Naive thymus-derived CD4-positive, alpha-beta T cell (primary cell): ENCODE measurements at places on chromosomes 13 and 19. TPM values are rescaled to one million over a fixed set of nuclear protein-coding genes. Genes with fewer than 3 reads are reported as not detected.

GRCh38 chr19:12806242-12807081, at the start of gene RNASEH2A:
TSS of gene RNASEH2A (plus strand) at chr19:12806584. CDS start at chr19:12806674, 90 bp downstream.
- H3K27me3 ChIP-seq, result no peaks in the 10 kb centered on the region
- peak within 1 kb of the TSS; percentile 73 for H3K4me3 ChIP-seq
- DNase-seq, result peak; percentile 86
- H3K27ac ChIP-seq, result peak within 1 kb of the TSS; percentile 70

The IRS2 gene
- total RNA-seq, result 94.9 TPM

GRCh38 chr13:98940325-98941001, 37.4 kb downstream of the DOCK9 start:
- H3K27me3 ChIP-seq, result no peaks in the 10 kb centered on the region
- DNase-seq, result no peak
- H3K4me1 ChIP-seq, result no peaks in the 10 kb centered on the region

The OR2Z1 gene
- not detected for total RNA-seq

GRCh38 chr13:83151308-83151660, 731.0 kb downstream of the SLITRK1 start:
- H3K27ac ChIP-seq, result no peak overlapping the region
- H3K27me3 ChIP-seq, result no peaks in the 10 kb centered on the region
- no peaks in the 10 kb centered on the region for H3K4me1 ChIP-seq
- H3K4me3 ChIP-seq, result no peak overlapping the region
- no peaks in the 10 kb centered on the region for H3K36me3 ChIP-seq

- H3K27ac ChIP-seq, result no peak overlapping the region
- peak; percentile 27 for DNase-seq
- H3K36me3 ChIP-seq, result no peaks in the 10 kb centered on the region
- H3K4me1 ChIP-seq, result peaks cover 5% of the 10 kb centered on the region
- H3K4me3 ChIP-seq, result peak overlapping the region; percentile 51
Measured at GRCh38 chr19:13012690-13013608, 17.7 kb downstream of the NFIX start.

The TMPRSS9 gene
- total RNA-seq, result not detected

DNA sequence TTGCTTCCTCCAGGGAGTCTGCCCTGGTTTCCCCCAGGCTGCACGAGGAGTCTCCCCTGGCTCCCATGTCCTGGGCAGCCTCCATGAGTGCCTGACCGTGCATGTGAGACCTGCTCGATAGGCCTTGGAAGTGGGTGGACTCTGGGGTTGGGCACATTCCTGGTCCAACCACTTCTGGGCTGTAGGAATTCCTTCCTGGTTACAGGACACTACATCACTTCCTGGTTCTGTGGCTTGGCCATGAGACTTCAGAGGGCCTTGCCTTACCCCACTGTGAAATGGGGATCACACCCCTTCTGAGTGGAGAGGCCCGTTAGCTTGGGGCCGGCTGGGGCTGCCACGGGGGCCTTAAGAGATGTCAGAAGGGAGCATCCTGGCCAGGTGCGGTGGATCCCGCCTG, 4.0 kb upstream of the ZNF628 start:
- H3K27me3 ChIP-seq, result no peaks in the 10 kb centered on the region
- H3K36me3 ChIP-seq, result no peaks in the 10 kb centered on the region
- H3K4me1 ChIP-seq, result peaks cover 10% of the 10 kb centered on the region
- no peak overlapping the region for H3K4me3 ChIP-seq
- H3K27ac ChIP-seq, result no peak overlapping the region

DNA sequence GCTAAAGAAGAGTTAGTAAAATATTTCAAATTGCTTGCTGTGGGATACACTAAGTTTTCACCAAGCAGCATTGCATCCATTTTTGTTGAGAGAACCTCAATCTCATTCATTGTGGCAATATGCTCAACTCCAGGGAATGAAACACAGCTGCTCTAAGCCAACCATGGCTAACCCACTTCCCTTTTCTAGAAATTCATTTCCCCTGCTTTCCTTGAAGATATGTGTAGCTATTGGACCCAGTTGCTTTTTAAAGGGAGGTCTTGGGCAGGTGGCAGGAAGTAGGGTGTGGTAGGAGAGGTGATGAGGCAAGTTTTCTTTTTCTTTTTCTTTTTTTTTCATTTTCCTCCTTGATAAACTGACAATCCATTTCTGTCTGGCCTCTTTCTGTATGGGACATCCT, 452.2 kb downstream of the FGF14 start:
- no peaks in the 10 kb centered on the region for H3K36me3 ChIP-seq
- H3K4me1 ChIP-seq, result no peaks in the 10 kb centered on the region
- H3K4me3 ChIP-seq, result no peak overlapping the region
- no peak overlapping the region for H3K27ac ChIP-seq
- no peaks in the 10 kb centered on the region for H3K27me3 ChIP-seq

GRCh38 chr13:97495678-97496077, 61.7 kb downstream of the RAP2A start:
- H3K36me3 ChIP-seq, result no peaks in the 10 kb centered on the region
- no peaks in the 10 kb centered on the region for H3K27me3 ChIP-seq
- H3K4me3 ChIP-seq, result no peak overlapping the region
- no peaks in the 10 kb centered on the region for H3K4me1 ChIP-seq
